ENCODE measurements at places on chromosomes 12 and 14.

GRCh38 chr14:90440021-90440451, 43.2 kb downstream of the CALM1 start:
- no peak for ATAC-seq

DNA sequence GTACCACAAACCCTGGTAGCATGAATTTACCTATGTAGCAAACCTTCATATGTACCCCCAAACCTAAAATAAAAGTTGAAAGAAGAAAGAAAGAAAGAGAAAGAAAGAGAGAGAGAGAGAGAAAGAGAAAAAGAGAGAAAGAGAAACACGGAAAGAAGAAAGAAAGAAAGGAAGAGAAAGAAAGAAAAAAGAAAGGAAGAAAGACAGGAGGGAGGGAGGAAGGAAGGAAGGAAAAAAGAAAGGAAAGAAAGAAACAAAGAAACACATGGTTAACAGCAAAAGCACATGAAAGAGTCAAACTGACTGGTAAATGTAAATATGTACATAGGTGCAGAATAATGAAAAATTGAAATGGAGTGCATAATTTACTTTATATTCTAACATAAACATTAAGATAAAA, 903.4 kb downstream of the LRFN5 start:
- ATAC-seq: no peak

- no peak for ATAC-seq
These were observed 60.6 kb downstream of the NOC4L start for GRCh38 chr12:132204793-132205270.

DNA sequence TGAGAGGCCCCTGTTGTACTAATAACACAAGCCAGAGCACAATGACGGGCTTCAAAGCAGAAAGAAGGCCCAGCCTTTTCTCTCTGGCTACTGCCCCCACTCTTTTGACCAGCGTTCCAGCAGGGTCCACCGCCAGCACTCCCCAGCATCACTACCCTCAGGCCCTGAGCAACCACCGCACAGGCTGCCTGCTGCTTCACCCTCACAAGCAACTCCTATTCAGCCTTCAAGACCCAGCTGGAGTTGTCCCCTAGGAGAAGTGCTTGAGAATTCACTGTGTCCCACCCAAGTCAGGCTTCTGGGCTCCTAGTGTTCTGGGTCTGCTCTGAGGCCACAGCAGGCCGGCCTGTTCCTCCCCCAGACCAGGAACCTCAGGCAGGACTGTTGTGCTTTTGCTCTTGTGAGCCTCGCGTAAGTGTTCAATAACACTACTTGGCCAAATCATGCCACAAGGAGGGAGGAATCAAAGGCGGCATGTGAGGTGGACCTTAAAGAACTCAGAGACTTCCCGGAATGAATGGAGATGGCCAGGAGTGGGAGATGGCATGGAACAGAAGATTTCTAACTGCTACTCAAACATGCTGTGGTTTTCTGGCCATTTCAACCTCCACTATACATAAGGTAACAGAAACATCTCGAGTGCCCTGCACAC, 83.3 kb upstream of the GPR68 start:
- no peak for ATAC-seq
